Neural progenitor cell (in vitro differentiated cells): ENCODE measurements at places on chromosomes 4 and X. TPM values are rescaled to one million over a fixed set of nuclear protein-coding genes. Genes with fewer than 3 reads are reported as not detected.
A peak's percentile ranks its signal among the peaks of the same experiment; 100 is the strongest.

DNA sequence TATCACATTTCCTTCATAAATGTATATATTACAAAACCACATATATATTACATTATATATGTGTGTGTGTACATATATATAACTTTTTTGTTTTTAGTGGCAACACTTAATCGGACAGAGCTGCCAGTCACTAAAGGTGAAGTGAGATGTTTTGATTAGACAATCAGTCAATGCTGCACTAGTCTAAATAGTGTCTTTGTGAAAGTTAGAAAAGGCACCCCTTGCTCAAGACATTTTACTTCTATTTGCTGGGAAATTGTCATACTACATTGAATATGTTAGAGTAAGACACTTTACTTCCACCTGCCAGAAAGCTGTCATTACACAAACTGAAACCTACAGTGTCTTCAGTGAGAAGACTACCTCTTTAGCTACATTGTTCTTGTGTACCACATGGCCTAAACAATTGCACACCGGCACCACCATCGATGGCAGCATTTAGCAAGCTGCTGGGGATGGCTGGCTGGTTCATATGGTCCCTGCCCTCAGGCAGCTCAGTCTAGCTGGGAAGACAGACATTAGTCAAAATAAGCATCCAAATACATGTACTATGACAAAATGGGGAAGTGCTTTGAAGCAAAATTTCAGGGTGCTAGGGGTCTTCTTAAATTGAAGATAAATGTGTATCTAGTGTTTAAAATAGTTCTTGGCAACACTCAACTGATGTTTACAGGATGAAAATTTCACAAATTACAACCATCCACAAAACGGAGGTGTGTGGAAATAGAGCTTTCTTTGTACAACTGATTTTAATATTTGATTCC, 148.1 kb upstream of the GATB start:
- H3K27ac ChIP-seq = no peak overlapping the region
- DNase-seq = no peak
- no peak overlapping the region for H3K4me3 ChIP-seq
- H3K4me1 ChIP-seq = peaks cover 12% of the 10 kb centered on the region
- H3K36me3 ChIP-seq = no peaks in the 10 kb centered on the region

DNA sequence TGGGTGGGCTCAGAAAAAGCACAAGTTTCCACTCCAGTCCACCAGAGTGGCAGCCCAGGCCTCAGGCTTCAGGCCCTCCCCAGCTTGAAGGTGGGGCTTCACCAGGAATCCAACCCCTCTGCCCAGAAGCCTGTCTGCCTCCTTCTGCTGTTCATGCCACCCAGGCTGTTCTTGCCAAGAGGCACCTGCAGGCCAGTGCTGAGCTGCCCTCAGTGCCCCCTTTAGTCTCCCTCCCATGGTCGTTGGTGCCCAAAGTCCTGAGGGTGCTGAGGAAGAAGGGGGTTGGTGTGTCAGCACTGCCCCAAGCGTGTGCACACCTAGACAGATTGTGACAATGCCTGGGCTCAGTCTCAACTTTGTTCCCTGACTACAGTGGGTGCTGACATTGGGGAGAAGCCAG, 475.3 kb downstream of the EPHA5 start:
- no peak overlapping the region for H3K4me3 ChIP-seq
- no peaks in the 10 kb centered on the region for H3K4me1 ChIP-seq
- no peaks in the 10 kb centered on the region for H3K36me3 ChIP-seq

Gene DGKK
- 0.19 and 0.21 TPM in 2 replicates for total RNA-seq

DNA sequence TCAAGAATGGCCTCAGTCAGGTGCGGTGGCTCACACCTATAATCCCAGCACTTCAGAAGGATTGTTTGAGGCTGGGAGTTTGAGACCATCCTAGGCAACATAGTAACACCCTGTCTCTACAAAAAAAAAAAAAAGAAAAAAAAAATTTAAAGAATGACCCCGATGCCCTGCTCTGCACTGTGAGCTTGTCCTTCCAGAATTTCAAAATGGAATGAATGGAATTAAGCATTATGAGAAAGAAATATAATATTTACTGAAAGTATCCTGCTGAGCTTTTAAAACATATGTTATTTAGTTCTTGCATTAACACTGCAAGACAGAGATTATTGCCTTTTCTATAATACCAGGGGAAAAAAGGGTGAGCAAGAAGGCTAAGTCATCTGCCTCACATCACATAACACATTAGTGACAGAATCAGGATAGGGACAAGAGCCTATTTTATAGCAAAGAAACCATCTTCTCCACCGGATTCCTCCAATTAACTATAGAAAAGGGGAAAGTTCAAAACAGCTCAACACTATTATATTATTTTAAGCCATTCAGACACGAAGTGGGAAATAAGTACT, 41.9 kb upstream of the GAB1 start:
- no peak for DNase-seq
- peaks cover 3% of the 10 kb centered on the region for H3K4me1 ChIP-seq
- H3K27ac ChIP-seq = no peak overlapping the region

GRCh38 chr4:957231-957580, 16.2 kb downstream of the DGKQ start:
- no peak overlapping the region for H3K27ac ChIP-seq
- no peaks in the 10 kb centered on the region for H3K36me3 ChIP-seq
- no peaks in the 10 kb centered on the region for H3K27me3 ChIP-seq
- no peaks in the 10 kb centered on the region for H3K4me1 ChIP-seq
- no peak overlapping the region for H3K4me3 ChIP-seq

Gene MAP3K15
- total RNA-seq = 1.1 and 2.0 TPM in 2 replicates

GRCh38 chr4:74038086-74038424, 434 bp downstream of the CXCL3 start:
- peak overlapping the region; percentile 86 for H3K4me3 ChIP-seq
- DNase-seq = peak; percentile 31
- H3K4me1 ChIP-seq = peaks cover 13% of the 10 kb centered on the region
- H3K36me3 ChIP-seq = no peaks in the 10 kb centered on the region
